ENCODE measurements at places on chromosomes 12 and 14.

GRCh38 chr12:89775986-89776365 is 67.3 kb upstream of the ATP2B1 start:
- DNase-seq, result no peak

DNA sequence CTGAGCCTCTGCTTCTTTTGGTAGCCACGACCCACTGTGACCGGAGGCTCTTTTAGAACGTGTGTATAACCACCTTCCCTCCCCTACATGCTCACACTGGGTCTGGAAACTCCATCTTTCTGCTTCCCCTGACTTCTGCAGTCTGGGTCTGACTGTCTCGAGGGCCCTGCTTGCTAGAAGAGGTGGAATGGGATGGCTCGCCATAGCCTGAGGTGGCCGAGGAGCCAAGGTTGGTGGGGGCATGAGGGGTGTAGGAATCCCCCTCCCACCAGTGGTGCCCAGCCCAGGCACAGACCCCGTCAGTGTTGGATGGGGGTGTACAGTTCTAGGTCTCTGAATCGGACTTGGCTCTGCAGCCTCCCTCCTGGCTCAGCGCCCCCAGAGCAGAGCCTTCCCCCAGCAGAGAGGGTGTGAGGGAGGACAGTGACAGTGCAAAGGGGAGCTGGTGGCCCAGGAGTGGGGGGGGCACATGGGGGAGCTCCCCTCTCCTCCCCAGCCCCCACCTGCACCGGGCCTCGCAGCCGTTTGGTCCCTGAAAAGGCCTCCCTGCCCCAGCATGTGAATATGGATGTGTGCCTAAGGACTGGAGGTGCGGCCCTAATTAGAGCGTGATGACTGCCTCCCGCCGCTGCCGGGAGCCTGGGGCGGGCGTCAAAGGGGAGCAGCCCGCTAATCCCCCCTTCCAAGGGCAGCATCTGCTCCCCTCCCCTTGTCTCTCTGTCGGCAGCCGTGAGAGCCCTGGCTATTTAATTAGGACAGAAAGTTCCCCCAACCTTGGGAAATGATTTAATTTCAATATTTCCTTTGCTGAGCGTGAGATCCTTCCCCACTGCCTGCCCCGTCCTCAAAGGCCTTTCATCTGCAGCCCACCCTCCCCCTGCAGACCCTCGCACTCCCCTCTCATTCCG is 196.2 kb upstream of the C14orf180 start:
- DNase-seq, result no peak

GRCh38 chr12:57389033-57389432 is 41.8 kb downstream of the R3HDM2 start:
- peak; percentile 89 for DNase-seq

DNA sequence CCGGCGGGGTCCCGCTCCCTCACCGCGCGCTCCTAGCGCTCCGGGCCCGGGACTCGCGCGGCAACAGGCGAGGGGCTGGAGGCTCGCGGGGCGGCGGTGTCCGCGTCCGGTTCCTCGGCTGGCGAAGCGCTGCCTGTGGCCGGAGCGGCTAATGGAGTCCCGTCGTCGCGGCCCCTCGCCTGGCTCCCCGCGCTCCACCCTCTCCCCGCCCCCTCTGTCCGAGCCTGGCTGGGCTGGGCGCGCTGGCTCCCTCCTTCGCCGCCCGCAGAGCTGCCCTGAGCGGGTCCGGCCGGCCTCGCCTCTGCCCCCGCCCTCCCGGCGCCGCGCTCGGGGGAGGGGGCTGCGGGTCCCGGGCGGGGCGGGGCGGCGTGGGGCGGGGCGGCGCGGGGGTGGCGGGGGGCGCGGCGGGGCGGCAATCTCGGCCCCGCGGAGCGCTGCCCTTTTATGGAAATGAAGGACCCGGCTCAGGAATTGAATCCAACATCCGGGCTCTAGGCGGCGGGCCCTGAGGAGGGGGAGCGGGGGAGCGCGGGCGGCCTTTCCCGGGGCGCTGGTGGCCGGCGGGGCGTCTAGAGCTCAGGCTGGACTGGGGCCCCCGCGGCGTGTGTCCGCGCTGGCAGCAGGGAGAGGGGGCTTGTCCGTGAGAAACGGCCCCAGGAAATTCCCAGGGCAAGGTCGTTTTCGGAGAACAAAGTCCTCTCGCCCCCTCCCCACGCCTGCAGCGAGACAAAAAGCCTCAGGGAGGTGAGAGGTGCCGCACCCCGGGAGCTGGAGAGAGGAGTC is at the start of gene FERMT2:
Gene FERMT2, minus strand, starts transcription at position 153 of the 783 bp plus-strand sequence. CDS start 482 bp downstream, outside the sequence.
- peak; percentile 93 for DNase-seq

- DNase-seq, result no peak
Measured at GRCh38 chr12:18658829-18659228, 79.0 kb downstream of the PLCZ1 start.
